ENCODE measurements at places on chromosomes 5 and 9.

- DNase-seq, result peak; percentile 50
Observed at GRCh38 chr9:87180841-87181240, 233.5 kb upstream of the GAS1 start.

DNA sequence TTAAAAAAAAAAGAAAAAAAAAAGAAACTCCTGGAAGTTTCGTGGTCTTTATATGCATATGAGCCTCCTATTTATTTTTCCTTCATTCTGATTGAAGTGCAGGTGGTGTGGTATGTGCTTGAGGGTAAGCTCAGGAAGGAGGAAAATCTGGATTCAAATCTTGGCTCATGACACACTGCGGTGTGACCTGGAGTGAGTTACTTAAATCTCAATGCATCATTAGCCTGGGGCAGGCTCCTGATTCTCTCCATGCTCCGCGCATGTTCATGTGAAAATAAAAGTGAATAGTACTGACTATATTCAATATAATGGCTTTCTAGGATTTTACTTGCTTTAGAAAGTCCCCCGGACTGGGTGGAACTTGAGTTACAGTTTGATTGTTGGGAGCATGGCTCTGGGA is 35.6 kb downstream of the PTTG1 start:
- DNase-seq, result no peak

DNA sequence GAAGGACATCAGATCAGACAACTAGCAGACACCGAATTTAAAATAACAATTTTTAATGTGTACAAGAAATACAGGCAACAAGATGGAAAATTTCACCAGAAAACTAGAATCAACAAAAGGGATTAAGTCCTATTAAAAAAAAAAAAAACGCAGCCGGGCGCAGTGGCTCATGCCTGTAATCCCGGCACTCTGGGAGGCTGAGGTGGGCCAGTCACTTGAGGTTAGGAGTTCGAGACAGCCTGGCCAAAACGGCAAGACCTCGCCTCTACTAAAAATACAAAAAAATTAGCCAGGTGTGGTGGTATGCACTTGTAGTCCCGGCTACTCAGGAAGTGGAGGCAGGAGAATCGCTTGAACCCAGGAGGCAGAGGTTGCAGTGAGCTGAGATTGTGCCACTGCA is 64.3 kb upstream of the UBAC1 start:
- no peak for DNase-seq

GRCh38 chr9:93240891-93241334 is 57.0 kb downstream of the WNK2 start:
- no peak for DNase-seq

DNA sequence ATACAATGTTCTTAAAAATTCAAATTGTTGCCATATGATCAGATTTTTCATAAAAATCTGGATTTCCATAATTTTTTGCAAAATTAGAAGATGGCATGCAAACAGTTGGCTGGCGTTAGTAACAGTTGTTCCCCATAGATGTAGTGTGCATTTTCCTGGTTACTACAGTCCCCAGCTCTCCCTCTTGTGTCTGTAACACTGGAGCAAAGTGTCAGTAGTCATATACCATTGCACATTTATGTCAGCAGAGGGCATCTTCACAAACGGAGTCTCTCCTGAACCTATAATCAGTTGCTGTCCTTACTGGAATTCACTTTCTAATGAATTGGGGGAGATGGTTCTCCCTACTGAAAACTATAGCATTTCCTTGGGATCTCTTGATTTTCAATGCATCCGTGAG is 44.7 kb upstream of the DMAC1 start:
- DNase-seq, result peak; percentile 29
